ENCODE measurements at places on chromosomes 16 and 17. TPM values are rescaled to one million over a fixed set of nuclear protein-coding genes. Genes with fewer than 3 reads are reported as not detected.

The ATP1B2 gene
- 0.89 TPM for total RNA-seq

The KRT20 gene
- total RNA-seq, result not detected

The SPATA33 gene
- 12.3 TPM for total RNA-seq

The TNFSF13 gene
- total RNA-seq, result 0.43 TPM

The TNK1 gene
- total RNA-seq, result 1.6 TPM

The AANAT gene
- total RNA-seq, result 0.19 TPM

The KLHL10 gene
- total RNA-seq, result not detected

The CD7 gene
- 0.24 TPM for total RNA-seq

The KRTAP9-4 gene
- total RNA-seq, result not detected

- no peak for DNase-seq
Measured at GRCh38 chr16:17743158-17743557, 272.4 kb upstream of the XYLT1 start.

DNA sequence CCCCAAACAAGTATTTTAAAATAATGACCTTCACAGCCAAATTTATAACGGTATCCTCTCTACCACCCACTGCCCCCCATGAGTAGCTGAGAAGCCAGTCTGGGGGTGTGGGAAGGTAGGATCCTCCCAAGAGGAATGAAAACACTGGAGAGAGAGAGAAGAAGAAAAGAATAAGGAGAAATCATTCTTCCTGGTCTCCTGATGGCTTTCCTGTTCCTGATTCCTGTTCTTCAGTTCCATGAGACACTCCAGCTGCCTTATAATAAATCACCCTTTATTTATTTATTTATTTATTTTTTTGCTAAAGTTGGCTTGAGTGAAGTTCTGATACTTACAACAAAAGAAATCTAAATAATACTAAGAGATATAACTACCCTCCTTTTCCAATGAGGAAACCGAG lies 56.4 kb upstream of the FAM20A start:
- DNase-seq, result no peak

GRCh38 chr17:72529386-72529785 lies 408.6 kb downstream of the SOX9 start:
- DNase-seq, result peak; percentile 30

DNA sequence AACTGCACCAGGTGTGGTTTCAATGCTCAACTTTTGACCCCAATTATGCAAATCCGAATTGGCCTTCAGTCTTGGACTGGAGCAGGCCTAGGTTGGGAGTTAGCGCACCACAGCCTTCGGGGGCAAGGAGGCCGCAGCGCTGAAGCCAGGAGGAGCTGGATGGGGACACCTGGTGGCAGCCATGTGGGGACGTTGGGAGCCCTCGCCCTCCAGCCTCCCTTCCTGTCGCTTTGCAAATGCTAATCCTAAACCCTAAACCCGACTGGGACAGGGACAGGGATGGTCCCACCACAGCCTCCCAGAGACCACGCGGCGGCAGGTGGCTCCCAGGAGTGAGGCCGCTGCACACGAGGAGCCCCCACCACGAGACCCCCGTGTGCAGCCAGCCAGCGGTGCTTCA lies 58.7 kb downstream of the KLHDC4 start:
- no peak for DNase-seq

DNA sequence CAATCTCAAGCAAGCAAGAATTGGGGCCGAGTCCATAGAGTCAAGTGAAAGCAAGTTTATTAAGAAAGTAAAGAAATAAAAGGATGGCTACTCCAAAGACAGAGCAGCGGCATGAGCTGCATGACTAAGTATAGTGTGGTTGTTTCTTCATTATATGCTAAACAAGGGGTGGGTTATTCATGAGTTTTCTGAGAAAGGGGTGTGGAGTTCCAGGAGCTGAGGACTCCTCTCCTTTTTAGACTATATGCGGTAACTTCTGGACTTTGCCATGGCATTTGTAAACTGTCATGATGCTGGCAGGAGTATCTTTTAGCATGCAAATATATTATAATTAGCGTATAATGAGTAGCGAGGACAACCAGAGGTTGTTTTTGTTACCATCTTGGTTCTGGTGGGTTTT lies 819.9 kb downstream of the KCNJ2 start:
- DNase-seq, result peak; percentile 68

- no peak for DNase-seq
Measured at GRCh38 chr16:23227529-23227928, 45.0 kb downstream of the SCNN1G start.

- DNase-seq, result no peak
Measured at GRCh38 chr16:67942510-67943255, 1.2 kb downstream of the LCAT start.

DNA sequence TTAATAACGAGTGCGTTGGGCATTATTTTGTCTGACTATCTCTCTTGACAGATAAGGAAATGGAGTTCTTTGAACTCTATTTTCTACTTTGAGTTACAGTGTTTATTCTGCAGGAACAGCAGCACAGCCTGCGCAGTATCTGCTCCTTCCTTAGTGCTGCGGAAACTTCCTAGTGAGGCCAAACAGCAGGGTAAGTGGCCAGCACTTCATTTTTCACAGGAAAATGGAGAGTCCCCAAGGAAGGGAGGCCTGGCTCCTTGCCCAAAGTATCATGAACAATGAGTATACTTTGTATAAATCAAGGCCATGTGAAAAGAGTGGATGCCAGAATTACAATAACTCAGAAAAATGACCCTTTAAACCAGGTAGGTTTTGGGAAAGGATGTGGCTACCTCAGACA lies 140.6 kb downstream of the VPS53 start:
- no peak for DNase-seq

DNA sequence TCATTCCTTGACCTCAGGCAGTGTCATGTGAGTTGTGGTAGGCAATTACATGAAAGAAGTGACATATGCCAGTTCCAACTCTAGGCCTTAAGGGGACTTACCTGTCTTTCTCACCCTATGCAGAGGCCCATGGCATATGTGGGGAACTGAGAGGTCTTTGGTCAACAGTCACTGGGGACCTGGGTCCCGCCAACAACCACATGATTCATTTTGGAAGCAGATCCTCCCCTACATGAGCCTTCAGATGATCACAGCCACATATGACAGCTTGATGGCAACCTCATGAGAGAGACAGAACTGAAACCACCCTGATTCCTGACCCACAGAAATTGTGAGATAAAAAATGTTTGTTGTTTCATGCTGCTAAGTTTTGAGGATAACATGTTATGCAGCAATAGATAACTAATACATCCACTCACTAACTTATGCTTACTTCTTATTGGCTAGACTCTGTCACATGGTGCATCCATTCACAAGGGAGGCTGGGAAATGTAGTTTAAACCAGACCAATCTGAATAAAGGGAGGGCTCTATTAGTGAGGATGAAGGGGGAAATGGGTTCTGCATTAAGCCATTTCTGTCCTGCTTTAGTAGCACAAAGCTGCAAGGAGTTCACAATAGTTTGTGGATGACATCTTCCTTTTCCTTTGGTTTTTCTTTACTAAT lies 298.2 kb downstream of the HAPSTR1 start:
- DNase-seq, result no peak

- no peak for DNase-seq
Measured at GRCh38 chr16:63287401-63287800, 1251.2 kb upstream of the CDH8 start.

- peak; percentile 94 for DNase-seq
Measured at GRCh38 chr16:27762441-27762840, 212.5 kb downstream of the KATNIP start.

- DNase-seq, result peak; percentile 20
Measured at GRCh38 chr17:29048440-29049368, 5.8 kb downstream of the PIPOX start.

DNA sequence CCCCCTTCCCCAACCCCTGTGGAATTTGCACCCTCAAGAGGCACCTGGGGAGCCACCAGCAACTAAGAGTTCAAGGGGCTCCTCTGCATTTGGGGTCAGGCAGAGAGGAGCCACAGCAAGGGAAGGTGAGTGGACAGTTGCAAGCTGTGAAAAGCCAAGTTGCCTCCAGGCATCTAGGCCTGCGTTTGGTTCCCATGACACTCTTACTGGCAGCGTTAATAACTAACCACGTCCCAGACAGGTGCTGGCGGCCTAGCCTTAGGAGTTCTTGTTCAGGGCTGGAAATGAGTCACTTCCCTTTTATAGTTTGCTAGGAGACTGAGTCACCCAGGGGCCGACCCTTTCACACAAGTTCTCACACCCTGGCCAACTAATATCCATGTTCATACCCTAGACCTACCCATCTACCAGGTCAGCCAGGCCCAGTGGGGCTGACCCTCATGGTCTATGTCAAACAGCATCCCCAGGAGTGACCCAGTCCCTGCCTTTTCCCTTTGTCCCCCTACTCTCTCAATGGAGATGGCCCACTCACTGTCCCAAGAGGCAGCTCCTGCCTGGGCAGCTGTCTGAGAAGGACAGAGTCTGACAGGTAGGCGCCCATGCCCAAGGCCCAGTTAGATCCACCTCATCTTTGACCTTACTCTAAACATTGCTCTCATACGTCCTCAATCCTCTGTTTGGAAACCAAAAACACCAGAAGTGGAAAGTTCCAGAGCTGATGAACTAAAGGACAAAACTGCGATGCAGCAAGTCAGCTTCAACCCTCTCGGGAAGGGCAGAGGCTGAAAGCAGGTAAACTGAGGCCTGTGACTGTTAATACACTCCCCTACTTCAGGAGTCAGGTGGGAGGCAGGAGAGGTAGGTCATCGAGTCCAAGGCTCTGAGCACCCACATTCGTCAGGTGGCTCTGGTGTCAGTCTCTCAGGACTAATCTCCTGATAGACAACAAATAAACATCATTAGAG lies 300.6 kb downstream of the SOX9 start:
- peak; percentile 99 for DNase-seq

GRCh38 chr16:12530302-12530701 lies 273.4 kb downstream of the CPPED1 start:
- DNase-seq, result no peak

DNA sequence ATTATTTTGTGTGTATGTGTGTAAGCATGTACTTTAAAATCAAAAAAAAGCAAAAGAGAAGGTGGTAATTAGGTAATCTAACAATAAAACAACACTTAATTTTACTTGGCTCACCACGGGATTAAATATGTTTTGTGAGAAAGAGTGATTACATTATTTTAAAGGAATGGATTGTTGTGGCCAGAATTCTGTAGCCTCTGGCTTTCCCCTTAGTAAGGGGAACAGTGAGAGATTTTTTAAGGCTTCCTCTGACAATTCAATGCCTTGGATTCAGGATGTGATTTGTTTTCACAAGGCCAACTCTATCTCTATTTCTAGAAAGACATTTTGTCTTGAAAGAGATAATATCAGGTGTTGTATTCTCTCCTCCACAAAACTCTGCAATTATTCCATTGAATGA lies 560.3 kb upstream of the CDH8 start:
- no peak for DNase-seq

- DNase-seq, result peak; percentile 27
Measured at GRCh38 chr17:62179525-62180161, 114.6 kb upstream of the MED13 start.

DNA sequence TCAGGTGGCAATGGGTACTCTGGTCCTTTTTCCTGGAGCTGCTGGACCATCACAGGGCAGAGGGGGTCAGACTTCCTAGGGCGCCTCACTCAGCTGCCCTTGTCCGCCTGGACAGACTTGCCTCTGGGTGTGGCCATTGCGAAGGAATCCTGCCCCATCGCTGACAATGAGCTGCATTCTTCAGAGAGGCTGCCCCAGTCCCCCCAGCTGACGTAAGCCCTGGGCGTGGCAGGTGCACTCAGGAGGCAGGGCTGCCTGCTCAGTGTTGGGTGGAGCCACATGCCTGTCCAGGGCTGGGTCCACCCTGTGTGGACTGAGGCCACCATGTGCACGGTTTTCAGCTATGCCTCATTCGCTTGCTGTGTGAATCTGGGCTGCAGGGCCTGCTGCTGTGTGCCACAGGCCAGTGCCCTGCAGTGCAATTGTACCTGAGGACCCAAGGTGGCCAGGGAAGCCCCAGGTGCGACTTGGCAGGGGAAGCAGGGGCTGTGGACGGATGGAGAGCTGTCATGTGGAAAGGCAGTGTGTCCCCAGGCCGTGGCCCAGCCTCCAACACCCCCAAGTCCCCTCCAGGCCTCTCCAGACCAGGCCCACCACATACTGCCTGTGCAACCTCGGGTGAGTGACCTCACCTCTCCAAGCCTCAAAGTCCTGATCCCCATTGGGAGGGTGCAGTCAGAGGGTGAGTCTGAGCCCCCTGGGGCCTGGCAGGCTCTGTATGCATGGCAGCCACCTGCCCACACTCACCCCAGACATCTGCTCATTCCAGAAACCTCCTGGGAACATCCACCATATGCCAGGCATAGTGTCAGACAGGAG lies 14.0 kb upstream of the MPRIP start:
- DNase-seq, result peak; percentile 91

DNA sequence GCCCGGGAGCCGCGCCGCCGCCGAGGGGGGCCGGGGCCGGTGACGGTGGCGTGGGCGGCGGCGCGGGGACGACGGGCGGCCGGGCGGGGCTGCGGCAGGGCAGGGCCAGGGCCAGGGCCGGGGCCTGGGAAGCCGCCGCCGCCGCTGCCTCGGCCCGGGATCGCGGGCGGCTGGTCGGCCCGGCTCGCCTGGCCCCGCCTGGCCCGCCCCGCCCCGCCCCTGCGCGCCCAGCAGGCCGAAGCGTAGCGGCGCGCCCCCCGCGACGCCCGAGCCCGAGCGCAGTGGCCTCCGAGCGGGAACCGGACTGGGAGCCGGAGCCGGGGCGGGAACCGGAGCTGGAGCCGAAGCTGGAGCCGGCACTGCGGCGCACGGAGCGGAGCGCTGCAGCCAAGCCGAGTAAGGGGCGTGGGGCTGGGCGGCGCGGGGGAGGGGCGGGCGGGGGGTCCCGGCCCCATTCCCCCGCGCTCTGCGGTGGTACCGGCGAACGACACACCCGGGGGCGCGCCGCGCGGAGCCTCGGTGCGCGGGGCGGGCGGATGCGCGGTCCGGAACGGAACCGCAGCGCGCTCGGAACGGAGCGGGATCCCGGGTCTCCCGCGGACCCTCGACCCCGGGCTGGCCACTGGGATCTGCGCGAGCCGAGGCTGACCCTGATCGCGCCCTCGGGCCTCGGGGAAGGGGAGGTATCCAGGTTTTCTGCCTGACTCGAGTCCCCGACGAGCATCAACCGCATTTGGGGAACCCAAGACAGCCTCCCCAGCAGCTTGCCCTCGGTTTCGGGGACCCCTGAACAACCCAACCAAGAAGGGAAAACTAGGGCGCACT lies at the start of gene BEAN1:
Gene BEAN1, plus strand, starts transcription at position 260 of the 825 bp plus-strand sequence. CDS start 10,382 bp downstream, outside the sequence.
- DNase-seq, result no peak

GRCh38 chr17:924711-925475 lies 54.7 kb downstream of the NXN start:
- DNase-seq, result no peak

DNA sequence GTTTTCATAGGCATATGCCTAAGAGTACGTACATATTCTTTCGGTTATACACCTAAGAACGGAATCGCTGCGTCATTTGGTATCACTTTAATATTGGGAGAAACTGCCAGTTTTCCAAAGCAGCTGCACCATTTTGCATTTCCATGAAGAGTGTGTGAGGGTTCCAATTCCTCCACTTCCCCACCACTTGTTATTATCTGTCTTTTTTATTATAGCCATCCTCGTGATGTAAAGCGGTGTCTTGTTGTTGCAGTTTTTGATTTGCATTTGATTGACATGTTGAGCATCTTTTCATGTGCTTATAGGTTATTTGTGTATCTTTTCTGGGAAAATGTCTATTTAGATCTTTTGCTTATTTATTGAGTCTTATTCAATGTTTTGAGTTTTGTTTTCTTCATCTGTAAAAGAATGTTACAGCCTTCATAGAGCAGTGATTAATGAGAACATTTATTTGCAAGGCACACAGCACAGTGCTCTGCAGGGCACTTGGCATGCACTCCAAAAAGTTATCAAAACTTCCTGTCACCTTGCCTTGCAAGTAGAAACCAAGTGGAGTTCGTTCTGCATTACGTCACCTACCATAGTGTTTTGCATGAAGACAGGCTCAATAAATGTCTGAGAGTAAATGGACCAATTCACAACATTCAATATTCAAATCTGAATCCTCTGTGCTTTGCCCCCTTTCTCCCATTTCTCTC lies 26.6 kb upstream of the ST6GALNAC1 start:
- no peak for DNase-seq

All from astrocyte (in vitro differentiated cells and primary cell).